Posterior vena cava (tissue), 2 donors: ENCODE measurements at places on chromosomes 6 and 20.

GRCh38 chr6:47144306-47144705 is 102.2 kb upstream of the ADGRF1 start:
- DNase-seq, result no peak

GRCh38 chr6:109790131-109790530 is 99.0 kb downstream of the FIG4 start:
- DNase-seq, result no peak

DNA sequence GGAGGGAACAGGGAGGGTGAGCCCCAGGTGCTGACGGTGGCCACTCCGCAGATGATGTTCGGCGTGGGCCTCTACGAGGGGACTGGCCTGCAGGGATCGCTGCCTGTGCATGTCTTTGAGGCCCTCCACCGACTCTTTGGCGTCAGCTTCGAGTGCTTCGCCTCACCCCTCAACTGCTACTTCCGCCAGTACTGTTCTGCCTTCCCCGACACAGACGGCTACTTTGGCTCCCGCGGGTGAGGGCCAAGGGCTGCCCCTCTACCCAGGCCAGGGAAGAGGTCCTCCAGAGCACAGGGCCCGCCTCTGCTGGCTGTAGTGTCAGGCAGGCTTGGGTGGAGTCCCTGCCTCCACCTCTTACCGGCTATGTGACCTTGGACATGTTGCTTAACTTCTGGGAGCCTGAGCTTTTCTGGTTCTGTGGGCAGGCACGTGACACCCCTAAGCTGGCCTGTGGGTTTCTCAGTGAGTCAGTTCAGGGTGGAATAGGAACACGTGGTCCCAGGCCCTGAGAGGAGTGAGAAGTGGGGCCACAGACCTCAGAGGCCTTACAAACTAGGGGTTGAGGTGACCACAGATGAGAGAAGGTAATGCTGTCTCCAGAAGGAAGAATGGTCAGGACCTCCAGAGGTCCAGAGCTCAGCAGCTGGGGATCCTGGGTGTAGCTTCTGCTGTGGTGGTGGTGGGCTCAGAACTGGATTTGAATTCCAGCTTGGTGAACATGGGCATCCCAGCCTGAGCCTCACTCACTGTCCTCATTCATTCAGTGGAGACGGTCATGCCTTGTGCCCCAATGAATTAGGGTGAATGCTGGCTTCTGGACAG is 11.9 kb downstream of the PCIF1 start:
- peak; percentile 88 for DNase-seq

DNA sequence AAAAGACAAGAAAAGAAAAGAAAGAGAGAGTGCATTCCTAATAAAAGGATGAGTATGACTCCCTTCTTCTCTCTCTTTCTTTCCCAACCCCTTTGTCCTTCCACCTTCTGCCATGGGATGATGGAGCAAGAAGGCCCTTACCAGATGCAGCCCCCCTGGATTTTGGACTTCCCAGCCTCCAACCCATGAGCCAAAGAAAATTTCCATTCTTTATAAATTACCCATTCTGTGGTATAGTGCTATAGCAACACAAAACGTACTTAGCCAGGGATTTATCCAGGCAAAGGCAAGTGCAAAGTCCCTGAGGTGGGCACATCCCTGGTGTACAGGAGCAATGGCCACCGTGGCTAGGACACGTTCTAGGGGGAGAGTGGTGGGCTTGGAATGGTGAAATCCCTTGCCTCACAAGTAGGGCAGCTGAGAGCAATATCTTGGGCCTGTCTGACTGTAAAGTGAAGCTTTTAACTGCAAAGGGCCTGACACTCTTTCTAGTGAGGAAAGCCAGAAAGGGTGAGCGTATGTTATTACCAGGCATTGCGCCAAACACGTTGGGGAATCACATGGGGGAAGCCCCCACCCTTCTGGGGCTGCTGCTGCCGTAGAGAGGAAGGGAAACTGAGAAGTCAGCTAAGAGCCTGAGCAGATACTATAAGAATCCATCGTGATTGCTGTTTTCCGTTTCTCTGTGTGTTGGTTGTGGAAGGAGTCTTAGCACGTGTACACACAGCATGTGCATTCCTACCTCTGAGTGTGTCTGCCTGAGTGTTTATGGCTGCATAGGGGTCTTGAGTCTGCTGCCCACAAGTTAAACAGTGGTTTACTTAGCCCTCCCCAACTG is 50.7 kb upstream of the SIRPA start:
- no peak for DNase-seq

DNA sequence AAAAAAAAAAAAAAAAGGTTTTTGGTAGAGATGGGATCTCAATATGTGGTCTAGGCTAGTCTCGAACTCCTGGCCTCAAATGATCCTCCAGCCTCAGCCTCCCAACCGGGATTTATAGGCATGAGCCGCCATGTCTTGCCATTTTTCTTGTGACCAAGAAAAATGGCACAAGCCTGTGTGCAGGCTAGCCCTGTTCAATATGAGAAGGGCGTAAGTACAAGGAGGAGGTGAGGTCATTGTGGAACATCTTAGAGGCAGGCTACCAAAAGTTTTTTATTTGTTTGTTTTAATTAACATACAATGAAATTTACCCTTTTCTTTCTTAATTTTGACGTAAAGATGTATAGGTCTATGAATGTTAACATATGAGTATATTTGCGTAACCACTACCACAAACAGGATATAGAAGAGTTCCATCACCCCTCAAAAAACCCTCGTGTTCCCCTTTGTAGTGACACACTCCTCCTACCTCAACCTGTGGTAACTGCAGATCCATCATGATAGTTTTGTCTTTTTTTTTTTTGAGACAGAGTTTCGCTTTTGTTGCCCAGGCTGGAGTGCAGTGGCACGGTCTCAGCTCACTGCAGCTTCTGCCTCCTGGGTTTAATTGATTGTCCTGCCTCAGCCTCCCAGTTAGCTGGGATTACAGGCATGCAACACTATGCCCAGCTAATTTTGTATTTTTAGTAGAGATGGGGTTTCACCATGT is 28.3 kb upstream of the KIF3B start:
- no peak for DNase-seq

DNA sequence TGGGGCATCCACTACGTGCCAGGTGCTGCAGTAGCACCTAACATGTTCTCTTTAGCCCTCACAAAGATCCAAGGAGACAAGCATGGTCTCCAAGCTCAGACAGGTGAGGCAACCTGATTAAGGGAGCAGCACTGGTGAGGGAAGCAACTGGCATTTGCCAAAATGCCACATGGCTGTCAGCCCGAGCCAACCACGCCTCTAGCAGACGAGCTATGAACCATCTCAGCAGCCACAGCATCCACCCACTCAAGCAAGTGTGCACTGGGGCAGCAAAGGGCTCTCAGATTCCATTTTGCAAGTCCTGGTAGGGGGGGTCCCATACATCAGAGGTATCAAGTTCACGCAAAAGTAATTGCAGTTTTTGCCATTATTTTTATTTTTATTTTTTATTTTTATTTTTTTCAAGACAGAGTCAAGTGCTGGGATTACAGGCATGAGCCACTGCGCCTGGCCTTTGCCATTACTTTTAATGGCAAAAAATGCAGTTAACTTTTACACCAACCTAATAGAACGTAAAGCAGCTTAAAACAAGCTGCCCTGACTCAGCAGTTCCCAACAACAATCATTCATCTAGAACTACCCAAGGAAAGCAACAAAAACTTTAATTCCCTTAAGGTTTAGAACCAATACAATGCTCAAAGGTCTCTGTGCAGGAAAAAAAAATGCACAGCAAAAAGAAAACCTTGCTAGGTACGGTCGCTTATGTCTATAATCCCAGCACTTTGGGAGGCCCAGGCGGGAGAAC is 36.3 kb upstream of the SPDEF start:
- no peak for DNase-seq

DNA sequence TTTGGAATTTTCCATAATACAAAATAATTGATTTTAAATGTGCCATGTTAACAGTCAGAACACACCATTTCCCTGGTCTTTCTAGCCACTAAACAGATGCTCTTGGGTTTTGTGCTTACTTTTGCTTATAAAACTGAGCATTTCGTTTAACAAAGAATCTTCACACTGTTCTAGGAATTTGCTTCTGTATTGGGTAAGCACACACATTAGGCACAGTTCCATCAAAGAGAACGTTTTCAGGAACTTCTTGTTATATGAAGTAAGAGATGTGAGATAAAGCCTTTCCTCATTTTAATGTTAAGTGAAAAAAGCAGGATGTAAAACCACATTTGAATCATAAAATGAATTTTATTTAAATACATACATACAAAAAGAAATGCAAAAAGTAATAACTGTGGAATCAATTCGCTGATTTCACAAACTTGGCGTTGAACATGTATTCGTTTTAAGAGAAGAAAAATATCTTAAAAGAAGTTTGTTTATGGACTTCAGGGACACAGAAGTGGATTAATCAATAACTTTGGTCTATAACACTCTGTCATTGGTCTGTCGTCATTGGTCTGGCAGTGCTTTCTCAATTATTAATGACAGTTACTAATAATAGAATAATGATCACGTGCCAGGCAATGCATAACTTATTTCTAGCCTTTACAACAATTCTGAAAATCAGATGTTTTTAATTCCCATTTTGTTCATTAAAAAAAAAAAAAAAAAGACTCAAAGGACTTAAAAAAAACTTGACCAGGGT is 199.9 kb upstream of the PRDM1 start:
- DNase-seq, result no peak
